Temporal lobe (tissue), 4 donors: ENCODE measurements at places on chromosomes 1 and 21. TPM values are rescaled to one million over a fixed set of nuclear protein-coding genes. Genes with fewer than 3 reads are reported as not detected.

Gene LCE2B
- not detected for total RNA-seq

Gene PANK4
- total RNA-seq: 25.3 TPM

Gene BCL2L15
- total RNA-seq: 0.74 TPM

Gene TLCD4
- total RNA-seq: 9.1 TPM

Gene CRABP2
- total RNA-seq: 7.1 TPM

Gene TPTE
- total RNA-seq: not detected

Gene SLAMF8
- not detected for total RNA-seq

Gene PLA2G5
- 0.49 TPM for total RNA-seq

Gene PCNX2
- total RNA-seq: 78.2 TPM

Gene TSSK3
- not detected for total RNA-seq

Gene B4GALT2
- 50.4 TPM for total RNA-seq

Gene ATP1A4
- under 0.01 TPM for total RNA-seq

Gene KRTAP26-1
- not detected for total RNA-seq

Gene ILDR2
- 20.9 TPM for total RNA-seq

Gene JAM2
- total RNA-seq: 28.0 TPM

Gene CCDC28B
- total RNA-seq: 18.9 TPM

Gene IQGAP3
- total RNA-seq: 0.98 TPM

Gene SLFNL1
- total RNA-seq: 0.49 TPM

Gene LEPR
- 14.0 TPM for total RNA-seq

Gene PGBD5
- total RNA-seq: 20.7 TPM

Gene PEX19
- total RNA-seq: 21.1 TPM

Gene PPFIA4
- 12.3 TPM for total RNA-seq

Gene NPL
- 3.7 TPM for total RNA-seq

Gene NUDT4B
- total RNA-seq: 9.3 TPM

Gene OXCT2
- total RNA-seq: 0.49 TPM

Gene PAPPA2
- 5.2 TPM for total RNA-seq

Gene KIF14
- 1.5 TPM for total RNA-seq

Gene SPRR5
- total RNA-seq: not detected

Gene FNDC10
- 2.2 TPM for total RNA-seq

Gene TFF2
- not detected for total RNA-seq

Gene CR1L
- not detected for total RNA-seq

Gene RAB7B
- 0.49 TPM for total RNA-seq

Gene FAM177B
- not detected for total RNA-seq

Gene C1orf167
- not detected for total RNA-seq

Gene SPRR2A
- total RNA-seq: not detected

Gene HUNK
- total RNA-seq: 13.5 TPM
